GM10248 (cell line): ENCODE measurements at places on chromosomes 11 and 22.

GRCh38 chr22:49533886-49534285 is 293.8 kb downstream of the BRD1 start:
- no peak for DNase-seq

DNA sequence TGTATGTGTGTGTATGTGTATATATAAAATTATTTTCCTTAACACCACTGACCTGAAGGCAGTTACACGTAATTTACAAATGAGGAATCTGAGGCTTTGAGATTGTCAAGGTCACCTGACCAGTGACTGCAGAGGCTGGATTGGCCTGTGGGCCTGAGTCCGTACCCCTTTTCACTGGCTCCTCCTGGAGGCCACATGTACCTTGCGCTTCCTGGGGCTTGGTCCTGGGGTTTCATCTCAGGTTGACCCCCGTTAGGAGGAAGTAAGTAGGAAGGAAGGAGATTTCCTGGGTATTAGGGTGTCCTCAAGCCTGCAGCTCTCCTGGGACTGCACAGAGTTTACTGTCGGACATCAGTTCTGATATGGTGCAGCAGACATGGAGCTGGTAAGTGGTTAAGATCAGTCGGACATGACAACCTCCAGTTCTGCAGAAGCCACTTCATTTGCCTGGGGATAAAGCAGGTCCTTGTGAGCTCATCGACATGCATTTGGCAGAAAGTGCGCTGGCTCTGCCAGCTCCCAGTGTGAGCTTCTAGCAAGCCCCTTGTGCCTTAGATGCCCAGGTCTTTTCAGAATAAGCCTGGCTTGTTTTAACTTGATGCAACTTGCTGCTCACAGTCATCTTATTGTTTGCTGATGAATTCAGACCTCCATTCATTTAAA is 36.6 kb downstream of the ST3GAL4 start:
- DNase-seq = no peak

- no peak for DNase-seq
Measured at GRCh38 chr11:64893194-64894069, 15.0 kb upstream of the EHD1 start.

- DNase-seq = peak; percentile 80
Measured at GRCh38 chr11:18615628-18616392, 16.2 kb downstream of the MISFA start.

DNA sequence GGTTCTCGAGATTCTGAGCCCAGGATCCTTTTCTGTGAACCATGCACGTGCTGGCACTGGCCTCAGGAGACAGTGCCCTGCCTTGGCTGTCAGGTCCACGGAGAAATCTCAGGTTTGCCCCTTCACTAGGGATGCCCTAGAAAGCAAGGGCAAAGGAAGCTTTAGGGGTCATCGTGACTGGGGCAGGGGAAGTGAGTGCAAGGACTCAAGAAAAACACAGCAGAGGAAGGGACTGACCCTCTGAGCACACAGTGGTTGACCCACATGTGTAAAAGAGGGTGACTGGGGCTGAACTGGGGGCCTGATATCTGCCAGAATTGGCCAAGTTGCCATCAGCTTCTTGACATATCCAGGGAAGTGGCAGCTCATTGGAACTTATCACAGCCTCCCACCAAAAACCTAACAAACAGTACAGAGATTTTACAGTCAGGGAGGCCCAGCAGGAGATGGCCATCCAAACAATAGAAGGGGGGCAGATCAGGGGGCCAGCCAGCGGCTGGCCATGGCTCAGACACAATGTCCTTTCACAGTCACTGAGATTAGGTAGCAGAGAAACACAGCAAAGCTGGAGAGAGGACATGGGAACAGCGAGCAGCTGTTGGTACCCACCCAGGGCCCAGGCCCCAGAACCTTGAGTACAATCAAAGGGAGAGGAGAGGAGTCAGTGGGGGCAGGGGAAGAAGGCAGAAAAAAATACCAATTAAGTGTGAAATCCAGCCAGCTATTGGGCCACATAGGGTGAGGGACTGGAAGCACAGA is 4.4 kb downstream of the TMEM121B start:
- no peak for DNase-seq

DNA sequence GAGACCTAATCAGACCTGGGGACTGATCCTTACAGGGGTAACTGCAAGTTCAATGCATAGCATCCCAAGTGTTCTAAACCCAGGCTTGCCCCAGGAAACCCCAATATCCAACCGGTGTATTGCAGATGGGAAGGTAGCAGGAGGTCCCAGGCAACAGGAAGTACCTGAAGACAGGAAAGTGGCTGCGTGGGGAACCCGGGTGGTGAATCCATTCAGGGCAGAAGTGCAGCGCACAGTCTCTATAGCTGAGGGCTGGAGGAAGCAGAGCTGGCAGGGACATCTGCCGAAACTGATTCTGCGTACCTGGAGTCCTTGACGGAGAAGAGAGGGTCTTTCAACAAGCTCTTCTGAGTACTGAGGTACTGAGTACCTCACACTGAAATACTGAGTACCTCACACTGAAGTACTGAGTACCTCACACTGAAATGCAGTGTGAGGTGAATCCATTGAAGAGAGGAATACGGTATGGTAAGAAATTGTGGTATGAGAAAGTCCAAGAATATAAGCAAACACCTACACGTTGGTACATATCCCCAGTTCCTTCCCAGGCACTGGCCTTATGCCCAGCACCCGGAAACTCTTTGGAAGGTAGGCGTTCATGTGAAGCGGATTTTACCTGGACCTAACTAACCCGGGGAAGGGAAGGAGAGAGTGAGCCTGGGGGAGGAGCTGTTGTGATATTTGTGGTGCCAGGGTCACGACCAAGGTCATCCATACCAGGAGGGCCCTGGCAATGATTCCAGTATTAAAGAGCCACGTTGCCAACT is 20.1 kb downstream of the SCN4B start:
- no peak for DNase-seq

- peak; percentile 29 for DNase-seq
Measured at GRCh38 chr11:115912484-115912945, 408.3 kb upstream of the CADM1 start.

- DNase-seq = no peak
Measured at GRCh38 chr11:27648840-27649239, 51.4 kb downstream of the BDNF start.

- DNase-seq = no peak
Measured at GRCh38 chr11:67031791-67032561, 9.0 kb downstream of the SYT12 start.

GRCh38 chr11:116285026-116285425 is 487.8 kb downstream of the BUD13 start:
- no peak for DNase-seq

- no peak for DNase-seq
Measured at GRCh38 chr22:18980829-18981228, 44.7 kb upstream of the PRODH start.

DNA sequence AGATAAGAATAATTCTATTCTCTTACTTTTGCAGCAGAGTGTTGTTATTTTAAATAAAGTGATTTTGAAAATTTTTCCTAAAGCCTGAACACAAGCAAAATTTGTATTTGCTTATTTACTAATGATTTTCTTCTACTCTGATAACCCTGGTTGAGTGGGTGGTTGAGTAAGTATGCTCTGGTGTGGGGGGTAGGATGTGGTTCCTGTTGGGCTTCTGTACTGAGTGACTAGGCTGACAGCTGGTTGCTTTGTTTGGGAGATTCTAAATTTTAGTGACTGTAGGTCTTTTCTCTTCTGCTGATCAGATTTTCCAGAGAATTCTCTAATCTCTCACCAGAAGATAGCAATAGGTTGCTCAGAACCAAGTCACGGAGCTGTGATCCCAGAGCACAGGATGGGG is 61.6 kb downstream of the METTL15 start:
- DNase-seq = peak; percentile 6

- DNase-seq = no peak
Measured at GRCh38 chr22:19637408-19638281, 76.7 kb upstream of the SEPTIN5 start.

GRCh38 chr11:2149864-2150847 is 10.9 kb downstream of the INS start:
- no peak for DNase-seq

GRCh38 chr11:16049611-16050010 is 306.7 kb downstream of the SOX6 start:
- no peak for DNase-seq

GRCh38 chr11:68816917-68817419 is 24.7 kb downstream of the CPT1A start:
- no peak for DNase-seq

DNA sequence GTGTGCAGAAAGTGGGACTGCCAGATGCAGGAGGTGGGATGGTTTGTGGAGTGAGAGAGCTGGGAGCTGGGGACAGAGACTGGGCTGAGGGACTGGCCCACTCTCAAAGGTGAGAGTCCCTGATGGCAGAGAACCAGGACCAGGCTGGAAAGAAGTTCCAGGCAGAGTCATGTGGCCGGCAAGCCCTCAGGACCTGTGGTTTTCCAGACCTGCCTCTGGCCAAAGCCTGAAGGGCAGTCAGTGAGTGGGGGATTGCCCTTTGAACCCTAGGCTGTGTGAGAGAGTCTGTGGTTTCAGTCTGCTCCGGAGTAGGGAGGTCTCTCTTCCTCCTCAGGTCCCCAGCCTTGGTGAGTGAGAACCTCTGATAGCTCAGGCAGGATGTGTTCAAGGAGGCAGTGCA is 17.0 kb downstream of the KCNC1 start:
- DNase-seq = no peak

DNA sequence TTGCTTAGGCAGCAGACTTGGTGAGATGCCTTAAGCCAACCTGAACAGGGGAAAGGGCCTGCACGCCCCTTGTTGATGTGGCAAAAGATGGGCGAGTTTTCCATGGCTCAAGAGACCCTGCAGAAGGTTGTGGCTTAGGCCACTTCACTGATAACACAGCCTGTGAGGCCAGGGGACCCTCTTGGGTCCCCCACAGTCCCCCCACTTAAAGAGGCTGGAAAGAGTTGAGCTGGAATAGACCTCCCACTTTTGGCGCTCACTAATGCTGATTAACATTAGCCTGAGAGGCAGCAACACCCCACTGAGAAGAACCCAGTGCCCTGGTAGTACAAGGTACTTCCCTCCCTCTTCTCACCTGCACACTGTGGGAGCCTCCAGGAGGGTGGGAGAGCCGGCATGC is 107.5 kb downstream of the TRIM29 start:
- DNase-seq = no peak

DNA sequence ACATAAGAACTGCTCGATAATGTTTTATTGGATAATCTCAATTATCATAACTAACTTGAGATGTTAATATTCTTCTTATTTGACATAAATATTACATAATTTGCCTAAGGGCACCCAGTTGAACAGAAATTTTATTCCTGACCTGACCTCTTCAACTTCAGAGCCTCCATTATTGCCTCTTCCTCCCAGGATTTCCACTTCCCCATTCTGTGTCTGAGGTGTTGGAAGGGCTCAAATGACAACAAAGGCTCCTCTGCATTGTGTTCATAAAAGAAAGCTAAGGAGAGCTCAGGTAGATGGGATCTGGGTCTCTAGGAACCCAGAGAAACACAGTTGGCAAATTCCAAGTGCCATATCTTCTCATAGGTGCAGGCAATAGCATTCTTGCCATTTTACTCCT is 61.2 kb upstream of the ARHGAP20 start:
- no peak for DNase-seq

DNA sequence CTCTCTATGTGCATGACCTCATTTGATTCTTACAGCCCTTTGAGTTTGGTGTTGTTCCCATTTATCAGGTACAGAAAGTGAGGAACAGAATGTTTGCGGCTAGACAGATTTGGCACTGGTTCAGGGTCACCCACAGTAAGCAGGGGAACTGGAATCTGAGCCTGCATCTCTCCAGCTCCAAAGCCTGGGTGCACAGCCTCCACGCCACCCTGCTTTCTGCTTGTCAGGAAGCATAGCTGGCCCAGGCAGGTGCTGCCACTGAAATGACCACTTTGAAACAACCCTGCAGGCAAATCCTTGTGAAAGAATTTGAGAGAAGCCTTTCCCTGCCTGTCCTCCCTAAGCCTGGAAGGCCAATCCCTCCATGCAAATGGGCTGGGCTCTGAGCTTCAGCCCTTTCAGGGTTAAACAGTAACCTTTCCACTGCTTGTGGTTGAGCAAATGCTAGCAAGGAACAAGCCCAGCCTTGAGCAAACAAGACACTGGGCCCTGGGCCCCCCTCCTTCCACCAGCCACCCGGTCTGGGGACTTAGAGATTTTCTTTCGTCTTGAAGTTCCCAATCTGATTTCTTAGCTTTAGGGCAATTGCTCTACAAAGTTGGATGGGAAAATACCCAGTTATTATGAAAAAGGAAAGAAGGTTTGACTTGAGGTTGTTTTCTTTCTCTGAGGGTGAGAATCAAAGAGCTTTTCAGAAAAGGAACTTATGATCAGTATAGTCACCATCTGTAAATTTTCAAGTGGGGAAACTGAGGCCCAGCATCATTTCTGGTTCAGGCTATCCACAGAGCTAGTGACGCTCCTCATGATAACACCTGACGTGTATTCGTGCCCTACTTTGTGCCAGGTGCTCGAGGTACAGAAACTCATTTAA is 19.4 kb downstream of the EHF start:
- peak; percentile 35 for DNase-seq

DNA sequence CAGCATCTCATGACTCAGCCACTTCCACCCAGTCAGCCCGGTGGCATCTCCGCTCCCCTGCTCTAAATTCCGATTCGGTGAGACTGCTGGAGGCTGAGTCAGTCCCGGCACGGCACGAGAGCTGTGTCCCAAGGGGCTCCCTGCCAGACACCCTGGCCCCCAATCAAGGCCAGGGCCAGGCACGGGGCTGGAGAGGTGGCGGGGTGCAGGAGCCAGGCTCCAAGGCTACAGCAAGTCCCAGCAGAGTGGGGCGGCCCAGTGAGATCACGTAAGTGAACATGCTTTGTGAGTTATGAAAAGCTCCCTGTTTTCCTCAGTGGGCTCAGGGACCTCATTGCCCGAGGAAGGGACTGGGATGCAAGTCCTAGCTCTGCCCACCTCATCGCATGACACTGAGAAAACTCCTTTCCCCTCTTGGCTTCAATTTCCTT is 3.0 kb downstream of the C11orf68 start:
- no peak for DNase-seq

DNA sequence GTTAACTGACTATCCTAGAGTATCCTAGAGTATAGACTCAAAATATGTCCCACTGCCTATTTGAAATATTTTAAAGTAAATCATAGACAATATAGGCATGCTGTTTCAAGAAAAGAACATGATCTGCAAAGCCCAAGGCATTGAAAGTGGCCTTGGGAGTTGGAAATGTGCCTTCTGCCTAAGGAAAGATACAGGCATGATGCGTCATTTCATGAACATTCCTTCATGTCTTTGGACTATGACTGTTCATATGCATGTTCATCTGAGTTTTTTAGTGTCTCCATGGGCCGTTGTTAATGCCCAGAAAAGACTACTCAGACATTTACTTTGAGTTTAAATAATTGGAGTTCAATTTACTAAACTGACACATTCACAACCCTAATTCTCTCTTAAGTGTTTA is 69.7 kb upstream of the PRDM11 start:
- DNase-seq = no peak

DNA sequence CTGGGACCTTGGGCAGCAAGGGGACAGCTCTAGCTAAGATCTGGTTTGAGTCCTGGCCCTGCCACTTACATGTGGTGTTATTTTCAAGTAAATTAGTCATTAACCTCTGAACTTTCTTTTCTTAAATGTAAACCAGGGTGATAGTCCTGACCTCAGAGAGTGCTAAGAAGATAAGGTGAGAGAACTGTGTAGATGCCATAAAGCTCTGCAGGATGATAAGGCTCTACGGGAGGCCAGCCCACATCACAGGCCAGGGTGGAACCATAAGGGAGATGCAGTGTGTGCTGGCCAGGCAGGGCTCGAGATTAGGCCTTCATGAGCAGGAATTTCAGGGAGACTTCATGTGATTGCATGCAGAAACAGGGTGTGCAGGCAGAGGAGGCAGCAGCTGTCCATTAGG is 24.2 kb downstream of the NECTIN1 start:
- DNase-seq = no peak
